ENCODE measurements at places on chromosomes 11 and 22.

DNA sequence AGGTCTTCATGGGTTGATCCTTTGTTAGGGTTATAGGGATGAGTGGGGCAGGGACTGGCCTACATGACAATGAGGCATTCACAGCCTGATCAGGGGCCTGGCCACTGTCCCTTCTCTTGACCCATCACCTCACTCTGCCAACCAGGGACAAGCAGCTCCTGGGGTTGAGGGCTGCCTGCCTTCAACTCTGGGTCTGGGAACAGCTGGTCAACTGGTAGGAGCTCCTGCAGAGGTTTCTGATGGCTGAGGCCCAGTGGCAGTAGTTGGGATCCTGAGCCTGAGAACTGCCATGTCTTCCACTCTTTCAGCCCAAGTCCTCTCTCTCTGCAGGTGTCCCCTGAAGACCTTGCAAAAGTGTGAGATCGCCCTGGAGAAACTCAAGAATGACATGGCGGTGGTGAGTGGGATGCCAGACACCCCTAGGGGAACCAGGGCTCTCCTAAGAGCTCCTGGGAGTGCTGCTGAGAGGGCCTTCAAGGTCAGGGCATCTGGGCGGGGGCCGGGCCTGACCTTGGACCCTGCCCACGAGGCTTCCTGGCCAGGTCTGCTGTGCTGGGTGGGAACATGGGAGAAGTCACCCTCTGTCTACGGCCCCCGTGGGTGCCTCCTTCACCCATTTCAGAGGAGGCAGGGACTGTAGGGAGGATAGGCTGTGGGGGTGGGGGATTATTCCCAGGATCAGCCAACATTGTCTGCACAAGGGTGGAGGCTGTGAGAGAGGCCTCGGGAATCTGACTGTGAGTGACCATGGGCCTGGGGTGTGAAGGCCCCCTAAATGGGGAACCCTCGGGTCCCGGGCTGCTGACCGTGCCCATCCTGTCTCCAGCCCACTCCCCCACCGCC, 76.8 kb downstream of the MED15 start:
- DNase-seq, result no peak

DNA sequence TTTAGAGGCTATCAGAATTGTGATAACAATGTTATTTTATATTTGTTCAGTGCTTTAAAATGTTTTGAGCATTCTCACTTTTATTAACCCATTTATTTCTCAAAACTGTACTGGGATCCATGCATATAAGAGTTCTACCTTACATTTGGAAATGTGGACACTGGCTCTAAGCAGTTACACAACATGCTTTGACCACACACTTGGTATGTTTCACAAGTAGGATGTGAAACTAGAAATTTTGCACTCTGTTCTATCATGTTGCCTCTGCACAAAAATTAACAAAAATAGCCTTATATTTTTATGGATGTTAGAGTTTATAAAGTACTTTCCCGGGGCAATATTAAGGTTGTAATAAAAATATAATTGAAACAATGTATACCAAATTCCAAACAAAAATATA, 126.9 kb upstream of the CHORDC1 start:
- DNase-seq, result no peak

- no peak for DNase-seq
Observed at GRCh38 chr11:110032957-110033570, 60.1 kb upstream of the ZC3H12C start.

- DNase-seq, result peak; percentile 21
Observed at GRCh38 chr11:47233989-47234668, 14.5 kb downstream of the ACP2 start.

GRCh38 chr11:76756341-76756741, 26.8 kb upstream of the TSKU start:
- no peak for DNase-seq

GRCh38 chr11:350723-351255, 18.5 kb upstream of the B4GALNT4 start:
- no peak for DNase-seq

Data from RCC 7860 (cell line).